ENCODE measurements at places on chromosomes 16 and 17. TPM values are rescaled to one million over a fixed set of nuclear protein-coding genes. Genes with fewer than 3 reads are reported as not detected.
A peak's percentile ranks its signal among the peaks of the same experiment; 100 is the strongest.

DNA sequence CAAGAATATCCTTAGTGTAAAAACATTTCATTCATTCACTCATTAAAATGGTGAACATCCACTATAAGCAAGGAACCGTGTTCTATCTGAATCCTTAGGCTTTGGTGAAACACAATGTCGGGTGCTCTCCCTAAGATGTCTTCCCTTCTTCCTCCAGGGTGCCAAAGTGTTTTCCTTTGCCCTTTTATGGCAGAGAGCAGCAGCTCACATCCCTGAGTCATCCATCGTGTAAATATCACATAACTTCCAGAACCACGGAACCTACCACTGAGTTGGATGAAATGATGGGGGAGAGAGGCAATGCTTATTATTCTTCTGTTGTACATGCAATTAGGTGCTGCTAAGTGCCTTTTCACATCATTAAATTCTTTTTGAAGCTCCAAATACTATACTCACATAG, 50.2 kb downstream of the DNAH3 start:
- H3K36me3 ChIP-seq: no peaks in the 10 kb centered on the region
- DNase-seq: no peak
- H3K4me1 ChIP-seq: no peaks in the 10 kb centered on the region
- no peaks in the 10 kb centered on the region for H3K27me3 ChIP-seq
- H3K27ac ChIP-seq: no peak overlapping the region
- H3K4me3 ChIP-seq: no peak overlapping the region

GRCh38 chr16:19132898-19133297, 19.1 kb downstream of the ITPRIPL2 start:
- H3K27ac ChIP-seq: peak overlapping the region; percentile 84
- no peaks in the 10 kb centered on the region for H3K36me3 ChIP-seq
- no peak overlapping the region for H3K4me3 ChIP-seq
- no peaks in the 10 kb centered on the region for H3K27me3 ChIP-seq

Gene SLFN13
- total RNA-seq: 6.9 TPM

Gene CPHXL2
- not detected for total RNA-seq

All from vagina (tissue), 2 donors.